ENCODE measurements at places on chromosomes 11 and 22.

DNA sequence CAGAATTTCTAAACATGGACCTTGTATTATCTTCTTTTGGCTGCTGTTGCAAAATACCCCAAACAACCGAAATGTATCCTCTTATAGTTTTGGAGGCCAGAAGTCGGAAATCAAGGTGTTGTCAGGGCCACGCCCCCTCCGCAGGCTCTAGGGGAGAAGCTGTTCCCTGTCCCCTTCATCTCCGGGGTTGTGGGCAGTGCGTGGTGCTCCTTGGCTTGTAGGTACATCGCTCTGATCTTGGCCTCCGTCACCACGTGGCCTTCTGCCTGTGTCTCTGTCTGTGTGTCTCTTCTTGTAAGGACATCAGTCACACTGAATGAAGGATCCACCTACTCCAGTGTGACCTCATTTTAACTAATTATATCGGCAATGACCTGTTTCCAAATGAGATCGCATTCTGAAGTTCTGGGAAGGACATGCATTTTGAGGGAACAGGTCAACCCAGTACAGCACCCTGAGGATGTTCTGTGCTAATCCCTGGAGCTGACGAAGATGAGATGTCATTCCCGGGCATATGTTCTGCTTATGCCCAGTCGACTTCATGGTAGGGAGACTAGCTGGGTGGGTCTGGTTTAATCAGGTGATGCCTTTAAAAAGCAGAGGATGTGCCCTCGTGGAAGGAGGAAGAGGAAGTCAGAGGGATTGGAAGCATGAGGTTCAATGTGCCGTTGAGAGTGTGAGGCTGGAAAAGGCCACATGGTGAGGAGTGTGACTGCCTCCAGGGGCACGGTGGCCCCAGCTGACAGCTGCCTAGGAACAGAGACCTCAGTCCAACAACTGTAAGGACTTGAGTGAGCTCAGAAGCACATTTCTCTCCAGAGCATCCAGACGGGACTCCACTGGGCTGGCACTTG, 531.1 kb downstream of the TBC1D22A start:
- DNase-seq: no peak

- DNase-seq: no peak
These were observed 1.1 kb downstream of the GRIA4 start for GRCh38 chr11:105610871-105611571.

GRCh38 chr22:30381264-30381663, 5.9 kb downstream of the RNF215 start:
- DNase-seq: no peak

- no peak for DNase-seq
These were observed 375.1 kb downstream of the METTL15 start for GRCh38 chr11:28483072-28483867.

DNA sequence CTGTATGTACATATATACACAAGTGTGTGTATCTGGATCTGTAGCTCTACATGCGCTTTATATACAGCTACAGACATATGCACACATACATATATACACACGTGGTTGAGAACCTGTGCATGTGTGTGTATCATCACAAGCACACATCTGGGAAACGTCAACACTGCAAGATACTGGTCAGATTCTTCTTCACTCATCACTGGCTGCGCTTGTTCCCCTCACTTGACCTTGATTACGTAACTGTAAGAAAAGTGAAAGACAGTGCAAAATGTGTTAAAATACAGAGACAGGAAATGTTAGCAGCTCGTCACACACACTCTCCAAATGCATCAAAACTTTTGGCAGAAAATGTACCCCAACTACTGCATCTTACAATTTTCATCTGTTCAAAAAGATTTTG, 51.9 kb upstream of the MN1 start:
- DNase-seq: no peak

DNA sequence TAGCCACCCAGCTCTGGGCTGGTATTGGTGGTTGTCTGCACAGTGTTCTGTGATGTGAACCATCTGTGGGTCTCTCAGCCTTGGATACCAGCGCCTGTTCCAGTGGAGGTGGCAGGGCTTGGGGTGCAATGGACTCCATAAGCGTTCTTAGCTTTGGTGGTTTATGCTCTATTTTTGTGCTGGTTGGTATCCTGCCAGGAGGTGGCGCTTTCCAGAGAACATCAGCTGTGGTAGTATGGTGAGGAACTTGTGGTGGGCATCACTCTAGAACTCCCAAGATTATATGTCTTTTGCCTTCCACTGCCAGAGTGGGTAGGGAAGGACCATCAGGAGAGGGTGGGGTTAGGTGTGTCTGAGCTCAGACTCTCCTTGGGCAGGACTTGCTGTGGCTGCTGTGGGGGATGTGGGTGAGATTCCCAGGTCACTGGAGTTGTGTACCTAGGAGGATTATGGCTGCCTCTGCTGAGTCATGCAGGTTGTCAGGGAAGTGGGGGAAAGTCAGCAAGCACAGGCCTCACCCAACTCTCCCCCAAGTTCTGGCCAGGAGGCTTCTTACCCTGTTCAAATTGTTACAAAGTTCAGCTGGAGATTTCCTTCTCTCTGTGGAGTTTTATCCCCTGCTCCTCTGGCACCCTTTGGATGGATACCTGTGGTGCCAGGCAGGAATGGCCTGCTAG, 47.2 kb downstream of the MRGPRX2 start:
- DNase-seq: peak; percentile 9

DNA sequence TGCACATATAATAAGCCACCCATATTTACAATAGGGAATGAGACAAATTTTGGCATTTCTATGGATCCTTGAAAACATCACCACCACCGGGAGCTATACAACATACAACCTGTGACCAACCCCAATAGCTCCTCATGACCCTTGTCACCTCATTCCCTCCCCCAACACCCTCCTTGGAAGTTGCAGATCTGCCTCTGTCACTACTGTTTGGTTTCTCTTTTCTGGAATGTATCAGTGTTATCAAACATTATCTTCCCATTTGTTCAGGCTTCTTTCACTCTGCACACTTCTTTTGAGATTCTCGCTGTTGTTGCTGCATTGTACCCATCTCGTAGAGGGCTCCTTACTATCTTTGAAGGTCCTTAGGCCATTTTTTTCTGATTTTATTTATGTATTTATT, 75.6 kb downstream of the ZNF280B start:
- DNase-seq: no peak

DNA sequence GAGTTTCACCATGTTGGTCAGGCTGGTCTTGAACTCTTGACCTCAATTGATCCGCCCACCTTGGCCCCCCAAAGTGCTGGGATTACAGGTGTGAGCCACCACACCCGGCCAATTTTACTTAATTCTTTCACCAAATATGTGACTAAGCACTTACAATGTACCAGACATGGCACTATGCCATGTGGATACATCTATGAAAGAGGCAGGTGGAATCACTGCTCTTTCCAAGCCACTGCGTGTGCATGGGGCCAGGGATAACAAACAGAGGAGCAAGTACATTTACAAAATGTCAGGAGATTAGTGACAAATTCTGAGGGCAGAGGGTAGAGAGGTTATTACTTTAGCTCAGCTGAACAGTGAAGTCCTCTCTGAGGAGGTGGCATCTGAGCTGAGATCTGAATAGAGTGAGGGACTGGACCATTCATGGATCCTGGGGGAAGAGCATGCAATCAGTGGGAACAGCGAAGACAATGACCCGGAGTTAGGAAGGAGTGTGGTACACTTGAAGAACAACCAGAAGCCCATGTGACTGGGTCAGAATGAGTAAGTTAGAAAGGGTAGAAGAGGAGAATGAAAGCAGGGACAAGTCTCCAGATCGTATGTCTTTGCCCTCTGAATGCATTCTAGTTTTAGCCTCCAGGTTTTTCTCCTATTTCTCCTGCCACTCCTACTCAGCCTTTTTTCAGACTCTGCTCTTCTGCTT, 38.3 kb upstream of the GRAMD1B start:
- no peak for DNase-seq

GRCh38 chr11:113397212-113397611, 9.6 kb downstream of the ANKK1 start:
- DNase-seq: no peak

DNA sequence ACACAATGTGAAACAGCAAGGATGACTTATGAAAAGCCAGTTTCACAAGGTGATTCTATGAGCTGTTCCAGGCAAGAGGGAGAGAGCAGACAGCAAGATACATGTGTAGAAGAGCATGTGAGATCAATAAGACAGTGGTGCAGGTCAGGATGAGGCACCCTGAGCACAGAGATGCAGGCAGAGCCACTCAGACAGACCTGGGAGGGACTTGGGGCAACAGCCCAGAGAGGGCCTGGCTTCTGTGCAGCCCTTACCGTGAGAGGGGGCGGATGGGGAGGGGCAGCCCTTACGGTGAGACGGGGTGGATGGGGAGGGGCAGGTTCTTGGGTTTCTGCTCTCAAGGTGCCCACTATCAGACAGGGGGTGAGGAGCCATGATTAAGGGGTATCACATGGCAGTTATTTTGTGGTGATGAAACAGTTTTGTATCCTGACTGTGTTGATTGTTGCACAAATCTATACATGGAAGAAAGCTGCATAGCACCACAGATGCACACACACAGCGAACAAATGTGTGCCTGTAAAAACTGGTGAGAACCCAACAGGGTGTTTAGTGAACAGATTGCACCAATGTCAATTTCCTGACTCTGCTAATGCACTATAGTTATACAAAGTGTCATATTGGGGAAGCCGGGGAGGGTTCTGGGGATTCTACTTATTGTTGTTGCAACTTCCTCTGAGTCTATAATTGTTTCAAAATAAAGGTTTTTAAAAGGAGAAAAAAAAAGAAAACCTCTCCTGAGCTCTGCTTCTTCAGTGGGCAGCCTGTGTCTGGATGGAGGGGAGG, 5.2 kb upstream of the C22orf42 start:
- no peak for DNase-seq

- DNase-seq: no peak
These were observed 8.3 kb downstream of the WT1 start for GRCh38 chr11:32426819-32427615.

All from iPS DF 6.9 (cell line).